ENCODE measurements at places on chromosomes 5 and 9.

DNA sequence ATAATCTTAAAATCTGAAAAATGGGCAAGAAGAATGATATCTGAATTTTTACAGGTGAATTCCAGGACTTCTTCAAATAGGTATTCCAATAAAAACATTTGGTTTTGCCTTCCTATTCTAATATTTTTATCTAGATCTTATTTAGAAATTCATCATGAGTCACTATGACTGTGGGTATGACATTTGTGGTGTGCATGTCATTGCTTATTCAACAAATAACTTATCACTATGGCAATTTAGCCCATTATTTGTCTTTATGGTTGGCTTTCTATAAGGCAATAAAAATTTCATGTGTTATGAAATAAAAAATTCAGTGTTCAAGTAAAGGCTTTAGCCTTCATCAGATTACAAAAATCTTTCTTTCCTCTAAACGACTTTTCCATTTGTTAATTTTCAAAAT lies 1139.6 kb upstream of the NUDT12 start:
- no peak for DNase-seq

DNA sequence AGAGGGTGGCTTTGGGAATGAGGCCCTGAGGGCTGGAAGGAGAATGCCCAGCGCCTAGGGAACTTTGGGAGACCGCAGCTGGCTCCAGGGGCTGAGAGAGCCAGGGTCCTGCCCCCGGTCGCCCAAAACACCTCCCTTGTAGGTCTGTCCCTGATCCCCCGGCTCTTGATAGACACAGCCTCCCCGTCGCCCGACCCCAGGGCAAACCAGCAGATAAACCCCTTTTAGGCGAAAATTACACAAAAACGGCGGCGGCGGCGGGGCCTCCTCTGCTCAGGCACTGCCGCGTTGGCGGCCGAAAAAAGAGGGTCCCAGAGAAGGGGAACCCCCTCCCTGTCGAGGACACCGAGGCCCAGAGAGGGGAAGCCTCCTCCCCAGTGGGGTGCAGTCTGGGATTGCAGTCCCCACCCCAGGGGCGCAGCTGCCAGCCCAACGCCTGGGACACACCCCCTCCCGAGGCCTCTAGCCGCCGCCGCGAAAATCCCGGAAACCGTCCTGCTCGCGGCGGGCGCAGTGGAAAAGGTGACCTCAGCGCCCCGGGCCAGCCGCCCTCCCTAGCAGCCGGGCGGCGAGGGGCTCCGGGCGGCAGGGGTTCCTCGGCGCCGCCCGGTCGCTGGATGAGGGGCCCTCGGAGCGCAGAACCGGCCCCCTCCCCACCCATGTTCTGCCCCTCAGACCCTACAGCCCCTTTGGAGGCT lies 3.1 kb upstream of the BARX1 start:
- no peak for DNase-seq

GRCh38 chr5:14147210-14147609 lies 4.1 kb downstream of the TRIO start:
- DNase-seq: no peak

DNA sequence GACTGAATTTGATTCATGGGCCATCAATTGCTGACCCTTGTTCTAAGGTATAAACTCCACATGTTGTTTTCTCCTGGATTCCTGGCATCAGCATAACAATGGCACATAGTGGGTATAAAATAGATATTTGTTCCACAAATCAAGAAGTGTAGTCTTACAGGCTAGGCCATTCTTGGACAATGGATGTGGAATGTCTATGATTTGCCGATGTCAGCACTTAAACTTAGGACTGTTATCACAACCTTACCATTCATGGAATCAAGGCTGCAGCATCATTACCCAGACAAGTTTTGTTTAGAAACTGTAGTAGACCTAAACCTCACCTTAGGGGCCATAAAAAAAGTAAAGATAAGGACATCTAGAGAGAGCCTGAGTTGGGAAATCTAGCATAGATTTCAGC lies 680.0 kb downstream of the BRINP1 start:
- no peak for DNase-seq

- DNase-seq: no peak
Observed at GRCh38 chr5:172745838-172746237, 25.2 kb downstream of the DUSP1 start.

GRCh38 chr9:126428534-126429175 lies 102.0 kb downstream of the MVB12B start:
- no peak for DNase-seq

- no peak for DNase-seq
Observed at GRCh38 chr5:127650649-127651048, 1.8 kb downstream of the CTXN3 start.

DNA sequence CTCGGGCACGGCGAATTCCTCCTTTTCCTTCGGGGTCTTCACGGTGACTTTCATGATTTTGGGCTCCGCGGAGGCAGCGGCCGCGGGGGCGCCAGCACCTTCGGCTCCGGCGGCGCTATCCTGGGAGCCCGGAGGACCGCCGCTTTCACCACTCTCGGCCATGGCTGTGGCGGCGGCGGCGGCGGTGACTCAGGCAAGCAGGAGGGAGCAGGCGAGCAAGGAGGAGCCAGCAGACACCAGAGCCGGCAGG lies 315 bp downstream of the UBQLN1 start:
- DNase-seq: no peak

- DNase-seq: no peak
Observed at GRCh38 chr9:747567-747966, 93.9 kb upstream of the DMRT1 start.

- no peak for DNase-seq
Observed at GRCh38 chr9:31759703-31760102, 624.7 kb upstream of the ACO1 start.

DNA sequence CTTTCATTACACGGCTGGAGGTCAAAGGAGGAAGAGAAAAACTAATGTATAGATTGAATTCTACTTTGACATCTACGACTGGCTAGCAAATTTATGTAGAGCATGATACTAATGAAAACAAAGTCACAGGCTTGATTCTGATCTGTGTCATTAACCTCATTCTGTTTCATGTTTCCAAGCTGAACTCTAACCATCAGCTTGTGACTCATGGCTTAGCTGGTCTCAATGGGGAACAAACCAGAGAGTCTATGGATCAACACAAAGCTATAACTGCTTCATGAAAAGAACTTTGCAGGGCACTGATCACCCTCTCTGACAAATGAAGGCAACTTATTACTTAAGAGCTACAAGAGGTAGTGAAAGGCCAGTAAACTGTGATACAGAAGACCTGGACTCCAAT lies 23.6 kb upstream of the PDE4D start:
- no peak for DNase-seq

GRCh38 chr5:80072103-80073073 lies 37.2 kb downstream of the THBS4 start:
- no peak for DNase-seq

GRCh38 chr5:153601377-153601776 lies 110.9 kb downstream of the GRIA1 start:
- no peak for DNase-seq

DNA sequence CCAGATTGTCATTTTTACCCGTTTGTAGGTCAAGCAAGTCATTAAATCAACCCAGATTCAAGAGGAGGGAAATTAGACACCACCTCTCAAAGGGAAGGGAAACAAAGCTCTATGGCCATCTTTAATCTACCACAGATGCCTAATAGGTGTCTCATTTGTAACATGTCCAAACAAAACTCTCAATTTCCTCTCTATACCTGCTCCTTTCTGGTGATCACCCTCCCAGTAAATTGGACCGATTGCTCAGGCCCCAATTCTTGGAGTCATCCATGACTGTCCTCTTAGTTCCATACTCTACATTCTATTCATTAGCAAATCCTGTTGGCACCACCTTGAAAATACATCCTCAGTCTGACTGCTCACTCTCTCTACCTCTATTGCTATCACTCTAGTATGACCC lies 22.1 kb upstream of the UGCG start:
- no peak for DNase-seq

All from NCI-H146 (cell line).